ENCODE measurements at places on chromosomes 5 and 9.

- DNase-seq: no peak
These were observed 7.5 kb downstream of the SLC6A19 start for GRCh38 chr5:1208743-1209488.

DNA sequence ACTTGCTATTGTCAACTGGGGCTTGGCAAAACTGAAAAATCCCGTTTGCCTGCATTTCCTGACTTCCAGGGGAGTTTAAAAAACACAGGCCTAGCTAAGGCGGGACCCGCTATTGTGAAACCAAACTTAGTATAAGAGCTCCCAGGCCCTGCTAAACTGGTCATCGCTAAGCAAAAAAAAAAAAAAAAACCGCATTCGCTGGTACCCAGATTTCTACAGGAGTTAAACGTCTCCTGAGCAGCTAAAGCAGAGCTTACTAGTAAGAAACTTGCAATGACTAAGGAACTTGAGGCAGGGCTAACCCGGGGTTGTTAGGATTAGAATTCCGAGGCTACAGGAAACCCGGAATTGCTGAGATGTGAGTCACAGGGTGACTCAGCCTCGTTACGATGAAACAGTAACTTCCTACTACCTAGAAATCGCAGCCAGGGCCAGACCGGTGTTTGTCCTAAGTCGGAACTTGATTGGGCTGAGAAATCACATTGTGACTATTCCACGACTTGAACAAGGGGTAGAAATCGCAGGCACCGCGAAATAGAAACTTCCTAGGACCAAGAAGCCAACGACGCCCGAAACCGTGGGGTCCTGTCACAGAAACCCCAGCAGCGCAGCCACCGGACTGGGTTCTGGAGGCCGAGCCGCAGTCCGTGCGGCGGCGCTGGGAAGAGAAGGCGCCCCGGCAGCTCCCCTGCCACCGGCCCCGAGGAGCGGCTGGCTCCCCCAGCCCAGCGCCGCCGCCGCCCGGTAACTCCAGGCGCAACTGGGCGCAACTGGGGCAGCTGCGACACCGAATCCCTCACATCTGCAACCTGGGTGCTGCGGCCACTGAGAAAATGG lies 89.4 kb downstream of the ANXA2R start:
- DNase-seq: peak; percentile 100

DNA sequence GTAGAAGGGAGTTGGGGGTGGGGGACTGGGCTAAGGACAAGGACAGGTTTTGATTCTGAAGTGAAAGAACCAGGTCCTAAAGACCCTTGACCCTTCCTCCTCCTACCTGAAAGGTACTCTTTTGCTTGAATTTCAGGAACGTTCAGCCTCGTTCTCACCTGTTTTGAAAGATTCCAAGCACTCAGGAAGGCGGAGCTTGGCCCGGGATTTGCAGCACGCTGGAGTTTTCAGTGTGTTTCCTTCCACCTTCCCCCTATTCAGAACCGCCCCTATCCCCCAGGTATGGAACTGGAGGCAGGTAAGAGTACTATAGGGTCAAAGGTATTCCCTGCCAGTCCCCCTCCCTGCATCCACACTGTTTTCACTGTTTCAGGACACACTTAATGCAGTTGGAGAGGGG lies 7.1 kb downstream of the EGR1 start:
- no peak for DNase-seq

DNA sequence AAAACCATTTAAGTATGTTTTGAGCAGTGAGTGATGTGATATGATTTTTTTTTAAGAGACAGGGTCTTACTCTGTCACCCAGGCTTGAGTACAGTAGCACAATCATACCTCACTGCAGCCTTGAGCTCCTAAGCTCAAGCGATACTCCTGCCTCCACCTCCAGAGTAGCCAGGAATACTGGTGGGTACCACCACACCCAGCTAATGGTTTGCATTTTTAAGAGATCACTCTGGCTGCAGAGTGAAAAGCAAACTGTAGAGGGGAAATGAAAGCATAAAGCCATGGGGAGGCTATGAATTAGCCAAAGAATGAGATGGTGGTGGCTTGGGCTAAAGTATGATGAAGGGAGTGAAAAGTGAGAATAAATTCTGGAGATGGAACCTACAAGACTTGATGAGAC lies 199.1 kb downstream of the HINT1 start:
- DNase-seq: no peak

DNA sequence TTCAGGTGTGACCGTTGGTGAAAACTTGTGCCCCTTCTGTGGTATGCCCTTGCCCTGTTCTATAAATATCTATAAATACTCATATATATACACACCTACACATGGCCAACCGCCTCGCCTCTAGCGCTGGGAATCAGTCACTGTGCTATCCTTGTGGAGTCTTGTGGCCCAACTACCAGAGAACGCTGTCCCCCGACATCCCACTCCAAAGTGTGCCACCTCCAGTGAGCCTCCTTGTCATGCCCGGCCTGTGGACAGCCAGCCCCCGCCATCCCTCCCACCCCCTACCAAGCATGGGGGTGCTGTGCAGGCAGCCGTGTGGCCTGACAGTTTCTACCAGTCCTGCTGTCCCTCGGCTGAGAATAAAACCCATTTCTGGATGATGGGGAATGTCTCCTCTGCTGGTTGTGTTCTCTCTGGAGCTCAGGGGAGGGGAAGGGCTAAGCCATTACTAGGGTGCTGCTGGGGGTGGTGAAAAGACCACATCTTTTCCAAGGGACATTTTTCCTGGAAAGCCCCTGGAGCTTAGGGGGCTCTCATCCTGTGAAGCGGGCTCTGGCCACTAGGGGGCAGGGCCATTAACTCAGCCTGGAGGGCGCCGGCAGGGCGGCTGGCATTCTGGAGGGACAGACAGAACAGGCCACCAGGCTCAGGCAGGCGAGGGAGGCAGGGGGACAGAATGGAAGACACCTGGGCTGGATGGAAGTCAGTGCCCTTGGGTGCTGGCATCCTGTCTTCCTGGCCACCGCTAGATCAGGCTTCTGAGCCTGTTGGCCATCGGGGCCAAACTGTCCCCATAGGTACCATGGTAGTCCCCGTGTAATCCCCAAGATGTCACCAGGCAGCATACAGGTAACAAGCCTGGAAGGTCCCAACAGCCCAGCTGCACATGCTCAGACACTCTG lies 20.7 kb downstream of the GOLGA2 start:
- DNase-seq: peak; percentile 62

DNA sequence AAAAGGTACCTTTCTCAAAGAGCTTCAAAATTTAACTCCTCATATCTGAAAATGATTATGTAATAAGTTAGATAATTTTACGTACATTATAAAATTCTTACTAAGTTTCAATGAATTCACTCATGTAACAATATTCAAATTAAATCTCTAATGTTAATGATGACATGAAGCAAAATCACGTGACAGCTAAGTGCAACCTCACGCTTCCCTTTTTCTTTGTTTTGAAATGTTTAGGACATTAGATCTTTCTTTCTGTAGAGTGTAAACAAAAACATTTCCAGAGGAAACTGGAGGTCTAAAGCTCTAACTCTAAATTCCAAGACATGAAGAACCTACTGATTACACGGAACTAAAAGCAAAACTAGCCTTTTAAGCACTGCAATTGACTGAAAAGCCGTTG lies 227.3 kb upstream of the TBCA start:
- no peak for DNase-seq

DNA sequence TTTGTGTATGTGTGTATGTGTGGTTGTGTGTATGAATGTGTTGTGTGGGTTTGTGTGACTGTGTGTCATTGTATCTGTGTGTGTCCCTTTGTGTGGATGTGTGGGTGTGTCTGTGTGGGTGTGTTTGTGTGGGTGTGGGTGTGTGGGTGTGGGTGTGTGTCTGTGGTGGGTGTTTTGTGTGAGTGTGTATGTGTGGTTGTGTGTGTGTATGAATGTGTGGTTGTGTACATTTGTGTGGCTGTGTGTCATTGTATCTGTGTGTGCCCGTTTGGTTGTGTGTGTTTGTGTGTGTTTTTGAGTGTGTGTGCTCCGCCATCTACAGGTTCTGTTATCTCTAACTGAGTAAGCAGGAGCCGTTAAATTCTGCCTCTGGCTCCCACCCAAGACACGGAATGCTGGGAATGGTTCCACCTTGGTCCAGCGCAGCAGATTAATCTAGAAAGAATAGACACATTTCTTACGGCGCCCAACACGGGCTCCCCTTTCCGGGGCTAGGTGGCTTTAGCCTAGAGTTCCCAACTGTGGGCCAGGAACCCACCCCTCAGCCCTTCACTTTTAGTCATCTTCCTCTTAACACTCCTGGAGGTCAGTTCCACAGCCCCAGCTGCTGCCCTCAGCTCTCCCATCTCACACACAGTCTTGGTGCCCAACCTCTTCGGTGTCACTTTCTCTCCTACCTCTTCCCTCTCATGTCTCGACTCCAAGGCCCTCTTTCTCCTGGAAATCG lies 197.1 kb downstream of the TTLL11 start:
- peak; percentile 58 for DNase-seq

GRCh38 chr5:56440871-56441740 lies 208.0 kb upstream of the ANKRD55 start:
- peak; percentile 51 for DNase-seq

- no peak for DNase-seq
These were observed 6.5 kb upstream of the MED10 start for GRCh38 chr5:6384856-6385255.

DNA sequence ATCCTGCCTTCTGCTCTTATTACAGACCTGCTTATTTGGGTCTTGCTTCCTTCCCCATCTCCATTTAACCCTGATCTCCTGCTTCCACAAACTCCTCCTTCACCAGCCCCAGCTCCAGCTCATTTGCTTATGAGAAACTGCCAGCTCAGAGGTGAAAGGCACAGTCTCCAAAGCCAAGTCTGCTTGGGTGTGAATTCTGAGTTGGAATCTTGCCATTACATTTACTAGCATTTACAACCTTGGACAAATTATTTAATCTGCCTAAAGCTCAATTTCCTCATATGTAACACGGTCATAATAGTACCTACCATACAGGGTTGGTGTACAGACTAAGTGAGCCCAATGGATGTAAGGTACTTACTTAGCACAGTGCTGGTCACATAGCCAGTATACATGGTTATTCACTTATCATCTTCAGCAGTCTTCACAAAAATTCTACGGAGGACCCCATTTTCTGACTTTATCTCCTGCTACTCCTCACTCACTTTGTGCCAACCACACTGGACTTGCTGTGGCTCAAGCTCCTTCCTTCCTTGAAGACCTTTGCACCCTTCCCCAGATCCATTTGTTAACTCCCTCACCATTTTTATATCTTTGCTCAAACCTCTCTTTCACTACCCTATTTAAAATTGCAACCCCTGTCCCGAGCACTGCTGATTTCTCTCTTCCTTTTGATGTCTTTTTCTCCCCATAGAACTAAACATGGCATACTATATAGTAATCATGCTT lies 86.2 kb downstream of the DOCK2 start:
- no peak for DNase-seq

- no peak for DNase-seq
These were observed 5.2 kb downstream of the DBH start for GRCh38 chr9:133641396-133641655.

- DNase-seq: no peak
These were observed 4.6 kb downstream of the SLC35A4 start for GRCh38 chr5:140569197-140569596.

DNA sequence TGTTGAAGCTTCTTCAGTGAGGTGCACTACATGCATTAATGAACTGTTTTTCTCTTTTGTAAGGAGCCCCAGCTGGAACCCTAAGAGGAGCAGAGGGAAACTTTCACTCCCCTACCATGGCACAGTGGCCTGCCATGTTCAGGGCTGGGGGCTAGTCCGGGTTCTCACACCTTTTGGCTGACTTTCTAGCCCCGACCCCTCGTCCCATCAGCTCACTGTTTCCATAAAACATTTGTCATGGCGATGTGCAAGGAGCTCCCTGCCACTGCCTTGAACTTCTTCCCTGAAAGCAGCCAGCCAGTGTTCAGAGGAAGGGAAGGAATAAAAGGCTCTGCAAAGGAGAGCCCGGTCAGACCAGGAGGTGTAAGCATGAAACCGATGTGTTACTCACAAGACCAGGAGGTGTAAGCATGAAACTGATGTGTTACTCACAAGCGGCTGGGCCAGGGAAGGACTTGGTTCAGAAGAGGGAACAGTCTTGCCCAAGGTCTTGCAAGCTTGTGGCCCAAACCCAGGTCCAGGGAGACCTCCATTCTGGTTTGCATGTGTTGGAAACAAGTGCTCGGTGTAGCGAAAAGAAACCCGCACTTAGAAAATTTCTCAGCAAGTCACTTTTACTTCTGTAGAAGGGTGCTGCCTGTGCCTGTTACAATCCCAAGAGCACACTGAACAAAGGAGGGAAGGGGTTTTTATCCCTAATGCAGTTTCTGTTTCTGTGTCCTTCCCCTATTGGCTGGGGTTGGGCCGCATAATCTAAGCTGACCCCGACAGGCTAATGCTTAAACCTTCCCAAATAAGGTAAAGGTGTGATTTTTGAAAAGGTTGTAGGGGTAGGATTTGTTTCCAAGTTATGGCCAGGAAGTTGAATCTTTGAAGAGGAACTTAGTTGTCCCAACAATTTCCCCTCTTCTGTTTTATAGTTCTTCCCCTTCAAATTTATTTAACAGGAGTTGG lies 3.4 kb upstream of the ABO start:
- DNase-seq: no peak

- DNase-seq: peak; percentile 36
These were observed 28.4 kb upstream of the LRRC19 start for GRCh38 chr9:27033815-27034403.

DNA sequence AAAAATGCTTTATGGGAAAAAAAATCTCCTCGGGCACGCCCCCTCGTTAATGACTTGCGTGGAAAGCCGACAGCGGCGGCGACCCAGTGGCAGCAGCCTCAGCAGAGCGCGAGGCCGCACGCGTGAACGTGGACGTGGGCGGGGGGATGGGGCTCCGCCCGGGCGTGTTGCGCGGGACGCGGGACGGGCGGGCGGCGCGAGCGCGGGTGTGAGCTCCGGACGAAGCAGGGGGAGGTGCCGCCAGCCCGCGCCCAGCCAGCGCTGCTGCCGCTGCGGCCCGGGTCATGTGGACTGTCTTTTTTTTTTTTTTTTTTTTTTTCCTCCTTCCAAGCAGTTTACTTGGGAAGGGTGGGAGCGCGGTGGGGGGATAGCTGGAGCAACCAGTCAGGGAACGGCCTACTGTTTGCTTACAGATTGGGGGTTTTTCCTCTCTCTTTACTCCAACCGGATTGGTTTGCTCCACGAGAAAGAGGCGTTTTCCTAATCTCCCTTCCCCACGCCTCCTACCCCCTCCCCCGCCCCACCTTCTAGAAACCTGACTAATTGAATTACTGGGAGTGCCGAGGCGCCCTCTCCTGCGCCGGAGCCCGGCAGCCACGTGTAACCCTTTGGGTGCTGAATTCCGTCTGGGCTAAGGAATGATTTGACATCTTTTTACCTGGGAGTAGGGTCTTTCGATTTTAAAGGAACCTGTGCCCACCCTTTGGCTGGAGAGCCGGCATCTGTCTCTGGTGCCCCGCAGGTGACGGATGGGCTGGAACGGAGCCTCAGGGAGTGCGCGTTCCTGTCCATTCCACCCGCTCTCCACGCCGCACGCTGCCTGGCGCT lies 1.7 kb upstream of the EFNA5 start:
- peak; percentile 97 for DNase-seq

DNA sequence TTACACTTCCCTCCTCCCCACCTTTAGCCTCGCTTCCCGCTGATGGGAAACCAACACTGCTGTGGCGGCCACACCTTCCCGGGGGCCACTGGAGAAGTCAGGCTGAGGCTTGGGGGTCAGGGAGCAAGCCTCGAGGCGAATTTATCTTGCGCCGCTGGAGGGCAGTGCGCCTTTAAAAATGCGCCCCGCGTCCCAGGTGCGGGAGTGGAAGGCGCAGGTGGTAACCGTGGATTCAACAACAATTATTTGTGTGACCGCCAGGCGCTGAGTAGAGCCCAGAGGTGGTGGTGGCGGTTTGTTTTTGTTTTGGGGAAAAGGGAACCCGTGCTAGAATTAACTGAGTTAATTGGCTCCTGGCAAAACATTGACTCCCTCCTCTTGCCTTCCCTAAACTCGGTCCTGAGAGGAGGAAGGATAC lies 1.1 kb downstream of the CFAP77 start:
- no peak for DNase-seq
